ENCODE measurements at places on chromosomes 7 and 10. TPM values are rescaled to one million over a fixed set of nuclear protein-coding genes. Genes with fewer than 3 reads are reported as not detected.

TMEM273 gene
- 2.0 TPM for total RNA-seq

KCND2 gene
- total RNA-seq = 0.84 TPM

CALML5 gene
- total RNA-seq = not detected

WNT8B gene
- total RNA-seq = not detected

LBX1 gene
- total RNA-seq = not detected

DNA sequence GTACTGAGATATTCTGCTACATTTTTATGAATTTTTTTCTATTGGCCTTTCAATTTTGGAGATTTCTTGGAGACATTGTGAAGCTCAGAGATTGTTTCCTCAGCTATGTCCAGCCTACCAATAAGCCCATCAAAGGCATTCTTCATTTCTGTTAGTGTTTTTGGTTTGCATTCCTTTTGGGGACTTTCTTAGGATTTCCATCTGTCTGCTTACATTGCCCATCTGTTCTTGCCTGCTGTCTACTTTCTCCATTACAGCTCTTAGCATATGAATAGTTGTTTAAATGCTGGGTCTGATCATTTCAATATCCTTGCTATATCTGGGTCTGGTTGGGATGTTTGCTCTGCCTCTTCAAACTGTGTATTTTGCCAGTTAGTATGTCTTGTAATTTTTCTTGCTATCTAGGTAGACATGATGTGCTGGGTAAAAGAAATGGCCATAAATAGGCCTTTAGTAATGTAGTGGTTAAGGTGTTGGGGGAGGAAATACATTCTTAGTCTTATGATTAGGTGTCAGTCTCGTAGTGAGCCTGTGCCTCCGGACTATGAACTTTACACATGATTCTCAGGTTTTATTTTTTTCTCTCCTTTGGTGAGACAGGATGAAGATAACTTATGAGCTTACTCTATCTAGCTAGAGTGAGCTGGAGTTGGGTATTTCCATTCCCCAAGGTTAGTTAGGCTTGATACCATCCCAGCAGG lies 32.6 kb upstream of the NME8 start:
- no peak for DNase-seq

DNA sequence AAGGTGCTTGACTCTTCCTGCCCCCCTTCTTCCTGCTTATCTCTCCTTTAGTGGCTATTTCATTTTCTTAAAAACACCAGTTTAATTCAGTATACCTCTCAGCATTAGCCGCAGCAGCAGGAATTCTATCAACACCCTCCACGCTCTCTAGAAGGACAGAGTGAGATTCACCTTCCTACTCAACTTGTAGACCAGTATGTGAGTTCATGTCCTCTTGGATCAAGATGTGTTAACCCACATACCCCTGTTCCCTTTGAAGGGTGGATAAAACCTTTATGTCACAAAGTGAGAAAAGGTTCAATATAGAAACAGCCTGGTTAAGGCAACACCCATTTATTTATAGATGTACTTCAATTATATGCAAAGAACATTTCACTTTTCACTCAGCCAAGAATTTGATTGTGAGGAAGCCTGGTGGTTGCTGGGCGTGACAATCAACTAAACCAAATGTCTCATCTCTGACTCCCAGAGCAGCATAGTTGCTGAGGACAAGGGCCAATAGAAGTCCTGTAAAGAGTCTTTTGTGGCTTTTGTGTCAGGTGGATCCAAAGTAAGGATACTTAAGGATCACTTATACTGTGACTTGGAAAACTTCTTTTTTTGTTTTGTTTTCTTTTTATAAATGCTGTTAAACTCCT lies 617.1 kb downstream of the SORCS3 start:
- DNase-seq = no peak

GRCh38 chr7:74176555-74176954 lies 2.4 kb downstream of the EIF4H start:
- no peak for DNase-seq

- DNase-seq = no peak
Observed at GRCh38 chr7:47531584-47532492, 50.1 kb downstream of the TNS3 start.

GRCh38 chr10:114052255-114052654 lies 8.6 kb downstream of the ADRB1 start:
- no peak for DNase-seq

DNA sequence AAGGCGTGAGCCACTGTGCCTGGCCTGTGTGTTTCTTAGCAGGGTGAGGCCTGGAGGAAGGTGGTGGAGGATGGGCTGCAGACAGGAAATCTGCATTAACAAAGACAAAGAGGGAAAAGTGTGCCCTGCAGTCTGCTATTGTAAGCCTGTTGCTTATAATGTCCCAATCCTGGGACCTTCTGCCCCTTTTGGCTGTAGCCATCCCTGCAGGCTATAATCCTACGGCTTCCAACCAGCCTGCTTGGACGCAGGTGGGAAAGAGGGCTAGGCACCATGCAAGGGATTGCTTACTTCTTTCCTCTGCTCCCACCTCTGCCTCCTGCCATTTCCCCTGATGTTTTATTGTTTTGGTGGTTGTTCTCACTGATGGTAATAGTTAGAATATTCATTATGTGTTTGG lies 434.3 kb downstream of the PLXNA4 start:
- no peak for DNase-seq

- peak; percentile 91 for DNase-seq
Observed at GRCh38 chr10:102395400-102396316, at the start of gene NFKB2. TSS of gene NFKB2 (plus strand) at chr10:102395705. CDS start at chr10:102395960, 255 bp downstream.

- DNase-seq = peak; percentile 51
Observed at GRCh38 chr10:133159950-133160825, at the start of gene KNDC1. TSS of gene KNDC1 (plus strand) at chr10:133160219. CDS start at chr10:133160468, 249 bp downstream.

- DNase-seq = no peak
Observed at GRCh38 chr7:17672783-17673182, 267.5 kb downstream of the SNX13 start.

GRCh38 chr10:97096261-97097083 lies 89.3 kb downstream of the SLIT1 start:
- no peak for DNase-seq

DNA sequence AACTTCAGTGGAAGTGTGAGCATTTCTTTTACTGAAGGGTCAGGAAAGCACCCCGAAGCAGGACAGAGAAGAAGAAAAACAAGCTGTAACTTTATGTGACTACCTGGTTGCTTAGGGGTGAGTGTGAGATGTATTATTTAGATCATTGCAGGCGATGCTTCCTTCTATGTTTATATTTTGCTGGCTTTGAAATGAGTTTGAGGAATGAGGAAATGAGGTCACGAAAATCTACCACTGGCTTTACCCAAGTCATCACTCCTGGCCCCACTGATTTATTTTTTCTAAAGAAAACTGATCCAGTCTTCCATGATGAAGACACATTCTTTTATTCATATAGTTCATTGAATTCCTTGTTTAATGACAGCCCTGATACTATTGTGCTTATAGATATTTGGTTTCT lies 716.6 kb upstream of the FZD8 start:
- no peak for DNase-seq

DNA sequence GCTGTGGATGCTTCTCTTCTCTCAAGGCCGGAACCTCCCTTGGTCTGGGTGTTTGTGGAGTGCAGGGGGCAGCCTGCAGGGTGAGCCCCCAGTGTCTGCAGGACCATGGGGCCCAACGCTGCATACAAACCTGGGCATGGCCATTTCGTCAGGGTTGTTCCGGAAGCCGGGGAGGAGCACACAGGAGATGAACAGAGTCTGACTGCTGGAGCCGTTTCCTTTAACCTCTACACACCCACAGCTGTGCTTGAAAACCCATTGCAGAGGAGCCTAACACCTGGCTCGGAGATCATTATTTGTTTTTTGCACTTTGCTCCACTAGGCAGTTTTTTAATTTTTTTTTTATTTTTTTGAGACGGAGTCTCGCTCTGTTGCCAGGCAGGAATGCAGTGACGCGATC lies 167.6 kb upstream of the INSYN2A start:
- no peak for DNase-seq

- DNase-seq = no peak
Observed at GRCh38 chr7:7335215-7335614, 152.9 kb downstream of the C1GALT1 start.

DNA sequence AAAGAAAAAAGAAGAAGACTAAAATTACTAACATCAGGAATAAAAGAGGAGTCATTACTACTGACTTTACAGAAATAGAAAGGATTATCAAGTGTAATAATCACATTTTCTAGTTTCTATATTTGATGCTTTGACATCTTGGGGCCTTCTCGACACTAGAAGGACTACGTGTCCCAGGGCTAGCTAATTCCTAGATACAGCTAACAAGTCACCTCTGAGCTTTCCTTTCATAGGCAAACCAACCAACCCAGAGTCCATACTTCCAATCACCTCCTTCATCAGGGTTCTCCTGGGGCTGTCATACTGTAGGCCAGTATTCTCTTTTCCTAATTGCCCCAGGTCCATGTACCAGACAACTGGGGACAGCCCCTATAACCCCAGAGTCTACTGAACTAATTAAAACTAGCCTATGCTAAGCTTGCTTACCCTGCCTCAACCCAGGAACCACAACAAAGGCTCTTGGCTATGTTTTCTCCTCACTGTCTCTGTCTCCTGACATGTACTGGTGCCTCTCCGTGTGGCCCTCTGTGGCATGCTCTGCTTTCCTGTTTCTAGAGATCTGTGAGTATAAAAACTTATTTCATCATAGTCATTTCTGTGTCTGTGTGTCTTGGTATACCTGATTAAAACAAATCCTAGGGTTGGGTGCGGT lies 6.7 kb upstream of the PARP12 start:
- DNase-seq = no peak

DNA sequence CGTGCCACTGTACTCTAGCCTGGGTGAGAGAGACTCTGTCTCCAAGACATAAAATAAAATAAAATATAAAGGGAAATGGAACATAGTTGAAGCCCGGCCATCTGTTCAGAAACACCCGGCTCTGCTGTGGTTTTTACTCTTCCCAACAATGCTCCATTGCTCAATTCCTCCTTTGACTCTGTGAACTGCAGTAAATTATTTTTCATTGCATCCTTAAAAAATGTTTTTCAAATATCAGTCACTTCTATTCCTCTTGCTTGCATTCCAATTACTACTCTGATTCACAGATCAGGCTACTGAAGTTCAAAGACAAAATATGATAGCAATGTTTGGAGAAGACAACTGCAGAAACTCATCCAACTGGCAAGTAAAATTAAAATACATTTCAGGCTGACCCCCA lies 983.0 kb downstream of the SORCS1 start:
- no peak for DNase-seq

DNA sequence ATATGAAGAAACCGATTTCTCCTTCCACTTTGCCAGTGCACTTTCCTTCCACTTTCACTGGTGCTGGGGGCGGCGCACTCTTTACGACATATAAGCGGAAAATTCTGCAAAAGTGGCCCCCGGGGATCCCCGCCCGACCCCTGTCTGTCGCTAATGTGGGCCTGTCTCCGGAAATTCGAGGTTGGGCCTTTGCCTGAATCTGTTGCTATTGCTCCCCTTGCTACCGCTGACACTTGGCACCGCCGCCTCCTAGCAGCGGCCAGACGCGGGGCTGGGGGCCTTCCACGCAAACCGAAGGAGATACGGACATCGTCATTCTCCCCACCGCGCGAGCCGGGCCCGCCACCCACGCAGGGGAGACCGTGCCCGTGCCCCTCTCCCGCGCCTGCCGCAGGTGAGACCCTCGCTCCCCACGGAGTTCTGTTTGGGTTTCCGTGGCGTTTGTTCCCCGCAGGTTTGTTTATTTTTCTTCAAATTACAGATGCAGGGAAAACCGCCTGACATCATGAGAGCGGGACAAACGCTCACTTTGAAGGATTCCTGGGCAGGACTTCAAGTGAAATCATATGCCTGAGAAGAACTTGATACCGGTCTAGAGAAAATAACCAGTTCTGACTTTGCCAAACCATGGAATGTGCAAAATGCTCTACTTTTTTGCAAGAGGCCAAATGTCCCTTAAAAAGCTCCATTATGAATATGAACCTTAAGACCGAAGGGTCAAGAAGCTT lies 5.0 kb downstream of the TWIST1 start:
- no peak for DNase-seq

DNA sequence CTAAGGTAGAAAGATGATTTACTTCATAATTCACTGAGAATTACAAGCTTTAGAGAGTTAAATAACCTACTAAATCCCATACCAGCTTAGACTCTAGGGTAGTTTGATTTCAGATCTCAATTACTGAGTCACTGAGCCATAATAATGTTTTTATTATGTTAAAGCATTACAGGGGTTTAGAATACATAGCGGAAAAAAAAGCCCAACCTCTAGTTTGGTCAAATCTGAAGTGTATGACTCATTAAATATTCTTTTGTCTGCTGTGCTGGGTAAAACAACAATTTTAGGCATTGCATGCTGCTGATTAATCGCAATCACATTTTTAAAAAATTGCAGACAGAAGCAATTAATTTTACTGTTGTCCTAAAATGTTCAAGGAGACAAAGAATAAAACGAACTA lies 48.5 kb downstream of the MALRD1 start:
- no peak for DNase-seq

GRCh38 chr7:156397249-156397648 lies 243.3 kb upstream of the RNF32 start:
- DNase-seq = no peak

DNA sequence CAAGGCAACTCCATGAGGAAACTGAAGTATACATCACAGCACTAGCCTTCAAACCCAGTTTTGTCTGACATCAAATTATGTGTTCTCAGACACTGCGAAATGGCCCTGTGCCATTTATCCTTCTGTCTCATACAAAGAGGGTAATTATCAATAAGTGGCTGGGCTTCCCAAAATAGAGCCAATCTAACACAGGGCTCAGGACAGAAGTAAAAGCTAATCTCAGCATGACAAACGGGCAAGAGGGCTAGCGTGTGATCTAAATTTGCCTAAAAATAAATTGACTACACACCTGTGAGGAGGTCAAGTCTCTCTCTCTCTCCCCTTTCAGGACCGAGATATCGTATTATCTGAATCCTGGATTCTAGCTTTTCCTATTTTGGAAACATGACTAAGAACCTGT lies 67.2 kb downstream of the DGKB start:
- no peak for DNase-seq

GRCh38 chr7:7257899-7258692 lies 75.8 kb downstream of the C1GALT1 start:
- no peak for DNase-seq

DNA sequence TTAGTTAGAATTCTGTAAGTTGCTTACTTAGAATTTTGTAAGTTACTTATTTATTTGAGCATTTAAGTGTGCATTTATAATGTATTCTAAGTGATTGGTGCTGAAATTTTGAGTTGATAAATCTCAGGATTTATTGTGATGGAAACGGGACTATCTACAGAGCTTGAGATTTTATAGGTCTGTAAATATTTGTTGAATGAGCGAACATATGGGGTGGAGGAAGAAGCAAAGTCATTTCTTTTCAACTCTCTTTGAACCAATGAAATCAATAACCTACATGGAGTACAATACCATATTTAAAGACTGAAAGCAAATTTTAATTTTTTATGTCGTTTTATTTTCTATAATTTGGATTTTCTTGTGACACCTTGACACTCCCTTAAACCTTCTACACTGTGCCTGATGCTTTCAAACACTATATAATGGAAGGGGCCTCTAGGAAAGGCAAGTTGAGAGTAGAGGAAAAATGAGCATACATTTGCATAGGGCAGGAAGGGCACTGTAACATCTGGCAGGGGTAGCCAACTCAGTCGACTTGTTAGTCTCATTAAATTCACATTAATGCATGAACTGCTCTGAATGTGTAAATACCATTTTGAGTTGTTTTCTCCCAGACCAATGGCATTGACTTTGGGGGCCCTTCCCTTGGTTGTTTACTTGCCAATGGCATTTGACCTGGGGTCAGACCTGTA lies 204.2 kb downstream of the DYNC1I1 start:
- DNase-seq = no peak

Data from adrenal gland (tissue), 19 donors.